Calu3 (cell line): ENCODE measurements at places on chromosomes 5 and 9.

GRCh38 chr9:93292288-93292615 is 108.3 kb downstream of the WNK2 start:
- DNase-seq = no peak

DNA sequence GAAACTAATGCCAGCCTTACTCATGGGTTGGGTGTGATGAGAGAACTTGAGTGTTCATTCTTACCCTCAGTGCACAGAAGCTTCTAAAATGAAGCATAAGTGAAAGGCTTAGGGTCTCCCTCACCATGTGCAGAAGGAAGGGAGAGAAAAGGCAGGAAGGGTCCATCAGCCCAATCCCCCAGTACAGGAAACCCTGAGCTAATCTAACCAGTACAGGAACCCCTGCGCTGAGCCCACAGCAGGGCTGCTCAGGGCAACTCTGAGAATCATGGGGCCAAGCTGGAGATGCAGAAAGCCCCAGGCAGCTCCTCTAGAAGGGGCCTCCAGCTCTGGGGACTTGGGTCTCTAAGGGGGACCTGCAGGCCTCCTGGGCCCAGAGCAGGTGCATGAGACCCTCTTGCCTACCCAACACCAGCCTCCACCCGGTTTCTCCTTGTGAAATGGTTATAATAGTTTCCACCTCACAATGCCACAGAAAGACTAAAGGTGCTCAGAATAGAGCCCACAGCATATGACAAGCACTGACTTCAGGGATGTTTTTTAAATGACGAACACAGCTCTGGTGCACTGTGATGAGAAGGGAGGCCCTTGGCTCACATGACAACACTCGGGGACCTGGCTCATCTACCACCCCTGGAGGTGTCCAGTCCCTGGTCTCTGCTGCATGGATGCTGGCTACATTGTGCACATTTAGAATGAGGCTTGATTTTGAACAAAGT is 190.1 kb downstream of the ACTL7B start:
- DNase-seq = no peak

DNA sequence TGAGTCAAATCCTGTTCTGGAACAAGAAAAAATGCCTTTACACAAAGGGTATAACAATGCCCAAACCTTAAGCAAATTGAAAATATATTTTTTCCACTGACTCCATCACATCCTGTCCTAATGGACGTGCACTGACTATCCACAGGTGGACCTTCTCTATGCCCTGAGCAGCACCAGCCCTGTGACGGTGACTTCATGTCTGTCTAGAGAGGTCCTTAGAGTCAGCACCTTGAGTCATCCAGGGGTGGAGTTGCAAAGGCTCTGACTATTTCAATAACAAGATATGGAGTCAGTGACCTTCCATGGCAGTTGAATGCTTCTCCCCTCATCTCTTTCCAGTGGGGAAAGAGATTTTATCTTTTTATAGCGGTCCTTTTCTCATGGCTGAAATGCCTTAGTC is 78.0 kb downstream of the YIPF5 start:
- no peak for DNase-seq

GRCh38 chr9:128107468-128108268 is 19.9 kb downstream of the PTGES2 start:
- no peak for DNase-seq
